Inflammatory macrophage treated with lipopolysaccharide for 4 hours (primary cell): ENCODE measurements at places on chromosomes 7 and 10.

DNA sequence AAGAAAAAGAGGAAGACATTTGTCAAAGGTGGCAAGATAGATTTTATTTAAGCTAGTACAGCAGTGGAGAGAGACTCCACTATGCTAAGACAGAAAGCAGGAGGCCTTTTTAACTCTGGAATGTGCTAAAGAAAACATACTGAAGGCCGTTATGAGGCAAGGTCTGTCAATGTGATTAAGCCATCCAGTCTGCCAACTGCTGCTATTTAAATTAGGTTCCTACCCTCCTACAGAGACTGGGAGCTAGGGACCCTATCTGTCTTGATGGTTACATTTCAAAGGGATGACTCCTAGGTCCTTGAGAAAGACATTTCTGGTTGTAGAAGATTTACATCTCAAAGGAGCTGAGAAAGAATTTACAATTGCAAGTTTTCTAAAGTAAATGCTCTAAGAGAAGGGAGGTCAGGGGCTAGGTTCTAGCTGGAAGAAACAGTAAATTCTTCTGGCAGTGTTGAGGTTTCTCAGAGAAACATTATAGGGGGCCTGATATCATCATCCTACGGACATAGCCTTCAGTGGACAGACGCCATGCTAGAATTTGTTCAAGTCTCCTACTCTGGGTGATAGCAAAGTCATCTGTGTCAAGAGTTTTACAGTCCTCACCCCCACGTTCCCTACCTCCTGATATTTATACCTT is 211.6 kb downstream of the PHF14 start:
- DNase-seq, result no peak

DNA sequence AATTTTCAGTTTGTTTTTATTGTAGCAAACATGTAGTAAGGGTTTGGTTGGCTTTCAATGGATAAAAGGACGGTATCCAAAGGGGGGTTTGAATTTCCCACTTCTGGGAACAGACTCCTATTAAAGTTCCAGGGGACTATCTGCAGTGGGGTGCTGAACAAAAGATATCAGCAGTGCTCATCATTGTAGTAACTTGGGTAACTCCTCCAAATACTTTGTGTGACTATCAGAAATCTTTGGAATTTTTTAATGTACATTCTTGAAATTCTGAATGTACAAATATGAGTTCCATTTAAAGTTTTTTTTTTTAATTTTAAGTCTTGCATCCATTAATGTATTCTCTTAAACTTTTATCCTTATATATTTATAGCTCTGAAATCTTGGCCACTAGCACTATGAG is 42.1 kb downstream of the CYP51A1 start:
- DNase-seq, result no peak

DNA sequence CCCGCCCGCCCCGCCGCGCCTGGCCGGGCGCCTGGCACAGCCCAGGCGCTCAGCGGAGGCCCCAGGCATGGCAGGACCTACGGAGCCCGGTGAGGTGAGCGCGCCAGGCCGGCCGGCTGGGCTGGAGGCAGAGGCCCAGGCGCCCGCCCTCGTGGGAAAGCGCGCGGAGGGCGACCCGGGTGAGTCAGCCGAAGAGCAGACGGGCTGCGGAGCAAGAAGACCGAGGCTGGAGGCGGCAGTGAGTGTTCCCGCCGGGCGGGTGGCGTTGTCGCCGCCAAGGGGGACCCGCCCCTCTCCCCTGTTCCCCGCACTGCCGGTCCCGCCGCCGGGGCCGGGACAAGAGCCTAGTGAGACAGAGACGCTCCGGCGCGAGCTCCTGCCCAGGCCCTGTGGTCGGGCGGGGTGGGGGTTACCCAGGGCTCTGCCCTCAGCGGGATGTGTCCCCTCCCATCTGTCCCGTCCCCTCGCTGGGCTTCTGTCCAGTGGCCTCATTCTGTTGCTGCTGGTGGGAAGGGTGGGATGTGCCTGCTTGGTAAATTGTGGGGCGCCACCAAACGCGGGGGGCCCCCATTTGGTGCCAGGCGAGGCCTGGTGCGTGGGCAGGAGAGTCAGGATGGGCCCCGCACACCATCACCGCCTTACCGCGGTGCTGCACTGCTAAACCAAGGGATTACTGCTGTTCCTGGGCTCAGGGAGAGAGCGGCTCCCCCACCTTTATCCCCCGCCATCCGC is 17.0 kb upstream of the NODAL start:
- DNase-seq, result peak; percentile 80

DNA sequence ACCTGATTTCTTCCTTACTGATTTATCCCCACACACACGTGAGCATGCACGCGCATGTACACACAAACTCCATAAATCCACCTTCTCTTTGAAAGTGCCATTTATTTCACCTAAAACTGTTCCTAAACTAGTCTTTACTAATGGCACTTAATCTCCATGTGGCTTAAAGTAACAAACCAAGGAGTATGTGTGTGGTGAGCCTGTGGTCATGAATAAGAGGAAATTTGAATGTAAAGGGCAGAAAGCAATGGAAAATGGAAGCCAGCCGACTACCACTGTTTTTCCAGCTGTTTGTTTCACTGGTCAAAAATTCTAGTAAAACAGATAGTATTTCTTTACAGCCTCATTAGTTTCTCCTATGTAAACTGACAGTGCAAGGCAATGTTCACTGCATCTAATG is 23.8 kb downstream of the SEMA3C start:
- DNase-seq, result no peak

GRCh38 chr7:13748998-13749397 is 240.5 kb downstream of the ETV1 start:
- DNase-seq, result no peak

DNA sequence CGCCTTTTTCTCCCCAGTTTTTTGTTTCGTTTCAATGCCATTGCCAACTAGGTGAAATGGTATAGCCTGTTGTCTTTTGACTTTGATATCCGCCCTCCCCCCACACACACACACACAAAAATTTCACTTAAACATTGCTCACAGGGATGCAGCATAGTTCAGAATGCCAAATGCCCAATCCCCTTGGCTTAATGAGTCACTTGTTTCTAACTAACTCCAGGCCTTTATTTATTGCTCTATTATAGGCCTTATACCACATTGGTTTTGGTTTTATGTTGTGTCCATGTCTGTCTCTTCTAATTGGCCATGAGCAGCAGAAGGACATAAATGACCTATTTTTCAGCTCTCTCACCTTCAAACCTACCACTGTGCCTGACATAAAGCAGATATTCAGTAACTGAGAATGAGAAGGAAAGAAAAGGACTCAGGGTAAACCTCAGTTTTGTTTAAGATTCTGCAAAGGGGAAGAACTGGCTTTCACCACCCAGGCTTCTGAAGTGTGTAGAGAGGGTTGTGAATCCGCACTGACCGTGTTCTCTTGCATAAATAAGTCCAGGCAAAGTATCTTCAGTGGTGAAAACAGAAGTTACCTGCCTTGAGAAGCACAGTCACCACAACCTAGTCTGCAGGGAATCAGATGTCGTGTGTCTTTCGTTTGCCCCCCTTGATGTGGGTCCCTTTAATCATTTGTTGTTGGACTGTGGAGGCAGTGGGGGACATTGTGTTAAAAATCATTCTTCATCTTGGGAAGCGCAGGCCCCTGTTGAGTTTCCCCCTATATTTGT is 139.8 kb downstream of the CELF2 start:
- DNase-seq, result no peak

DNA sequence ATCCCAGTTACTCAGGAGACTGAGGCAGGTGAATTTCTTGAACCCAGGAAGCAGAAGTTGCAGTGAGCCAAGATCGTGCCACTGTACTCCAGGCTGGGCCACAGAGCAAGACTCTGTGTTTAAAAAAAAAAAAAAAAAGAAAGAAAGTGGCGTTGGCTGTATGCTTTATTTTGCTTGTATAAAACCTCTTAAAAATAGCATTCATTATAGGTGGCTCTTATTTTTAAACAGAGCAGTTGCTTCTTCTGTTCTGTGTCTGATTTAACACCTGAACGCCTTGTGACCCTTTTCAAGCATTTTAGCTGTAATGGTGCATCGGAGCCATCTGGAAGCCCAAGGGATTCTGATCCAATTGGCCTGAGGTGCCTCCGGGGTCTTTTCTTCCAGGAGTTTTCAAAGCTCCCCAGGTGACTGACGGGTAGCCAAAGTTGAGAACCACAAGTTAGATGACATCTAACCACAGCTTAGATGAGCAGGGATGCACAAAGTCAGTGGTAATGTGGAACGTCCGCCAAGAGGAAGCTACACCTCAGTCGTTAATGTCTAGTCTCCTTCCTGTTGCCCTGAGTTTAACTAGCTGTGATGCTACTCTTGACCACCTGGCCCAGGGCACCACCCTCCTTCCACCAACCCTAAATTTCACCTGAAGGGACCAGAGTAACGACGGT is 274.6 kb upstream of the KLF6 start:
- no peak for DNase-seq

DNA sequence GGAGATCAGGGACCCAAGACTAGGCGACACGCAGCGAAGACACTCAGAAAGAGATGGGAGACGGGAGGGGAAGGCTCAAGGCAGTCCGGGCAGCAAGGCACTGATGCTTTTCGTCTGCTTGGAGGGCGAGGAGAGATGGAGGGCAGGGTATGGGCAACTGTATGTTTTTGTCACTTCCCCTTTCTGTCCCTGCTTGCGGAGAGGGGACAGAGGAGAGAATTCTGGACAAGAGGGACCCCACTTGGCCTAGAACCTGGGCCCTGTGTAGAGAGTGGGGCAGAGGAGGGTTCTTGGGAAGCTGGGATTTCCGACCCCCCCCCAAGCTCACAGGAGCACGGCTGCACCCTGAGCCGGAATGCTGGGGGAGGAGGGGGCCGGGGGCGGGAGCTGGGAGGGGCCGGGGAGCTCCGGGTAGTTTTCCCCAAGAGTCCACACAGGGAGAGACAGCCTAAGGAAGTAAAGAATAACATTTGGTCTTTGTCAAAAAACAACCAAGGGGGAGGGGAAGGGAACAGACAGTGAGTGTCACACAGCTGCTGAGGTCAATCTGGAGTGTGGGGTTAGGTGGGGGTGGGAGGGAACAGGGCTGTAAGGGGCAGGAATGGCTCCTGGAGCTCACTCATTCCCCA is 1.8 kb downstream of the LRCH4 start:
- DNase-seq, result peak; percentile 67

GRCh38 chr7:14875941-14876587 is 26.5 kb downstream of the DGKB start:
- no peak for DNase-seq

GRCh38 chr7:106421181-106421762 is 136.5 kb upstream of the NAMPT start:
- DNase-seq, result peak; percentile 94

- no peak for DNase-seq
These were observed 436.4 kb upstream of the LRGUK start for GRCh38 chr7:133690740-133691139.

GRCh38 chr7:87105401-87105800 is 45.9 kb upstream of the ELAPOR2 start:
- no peak for DNase-seq

GRCh38 chr10:89425000-89425399 is 10.6 kb downstream of the IFIT5 start:
- DNase-seq, result no peak

GRCh38 chr7:80411621-80412020 is 100.2 kb downstream of the GNAT3 start:
- no peak for DNase-seq

DNA sequence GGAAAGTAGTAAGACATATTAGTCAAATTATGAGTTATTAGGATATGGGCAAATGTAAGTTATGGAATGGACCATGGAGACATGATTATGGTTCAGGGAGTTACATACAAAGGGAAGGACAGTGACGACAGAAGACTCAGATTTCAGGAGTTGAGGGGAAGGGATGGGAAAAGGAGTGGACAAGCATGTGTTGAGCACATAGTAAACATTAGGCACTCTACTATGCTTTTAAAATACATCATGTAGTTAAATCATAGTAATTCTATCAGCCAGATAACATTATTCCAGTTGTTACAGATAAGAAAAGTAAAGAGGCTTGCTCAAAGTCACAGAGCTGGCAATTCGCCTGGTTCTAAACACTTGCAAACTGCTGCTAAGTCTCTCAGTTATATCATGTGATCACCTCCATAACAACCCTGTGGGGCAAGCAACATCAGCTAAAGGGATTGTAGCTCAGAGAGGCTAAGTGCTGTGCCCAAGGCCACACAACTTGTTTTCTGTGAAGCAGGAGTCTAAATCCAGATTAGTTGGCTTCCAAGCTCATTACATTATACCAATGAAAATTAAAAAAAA is 115.2 kb upstream of the MDFIC start:
- DNase-seq, result no peak

- DNase-seq, result no peak
These were observed 96.0 kb upstream of the TMEM168 start for GRCh38 chr7:112886208-112886607.

DNA sequence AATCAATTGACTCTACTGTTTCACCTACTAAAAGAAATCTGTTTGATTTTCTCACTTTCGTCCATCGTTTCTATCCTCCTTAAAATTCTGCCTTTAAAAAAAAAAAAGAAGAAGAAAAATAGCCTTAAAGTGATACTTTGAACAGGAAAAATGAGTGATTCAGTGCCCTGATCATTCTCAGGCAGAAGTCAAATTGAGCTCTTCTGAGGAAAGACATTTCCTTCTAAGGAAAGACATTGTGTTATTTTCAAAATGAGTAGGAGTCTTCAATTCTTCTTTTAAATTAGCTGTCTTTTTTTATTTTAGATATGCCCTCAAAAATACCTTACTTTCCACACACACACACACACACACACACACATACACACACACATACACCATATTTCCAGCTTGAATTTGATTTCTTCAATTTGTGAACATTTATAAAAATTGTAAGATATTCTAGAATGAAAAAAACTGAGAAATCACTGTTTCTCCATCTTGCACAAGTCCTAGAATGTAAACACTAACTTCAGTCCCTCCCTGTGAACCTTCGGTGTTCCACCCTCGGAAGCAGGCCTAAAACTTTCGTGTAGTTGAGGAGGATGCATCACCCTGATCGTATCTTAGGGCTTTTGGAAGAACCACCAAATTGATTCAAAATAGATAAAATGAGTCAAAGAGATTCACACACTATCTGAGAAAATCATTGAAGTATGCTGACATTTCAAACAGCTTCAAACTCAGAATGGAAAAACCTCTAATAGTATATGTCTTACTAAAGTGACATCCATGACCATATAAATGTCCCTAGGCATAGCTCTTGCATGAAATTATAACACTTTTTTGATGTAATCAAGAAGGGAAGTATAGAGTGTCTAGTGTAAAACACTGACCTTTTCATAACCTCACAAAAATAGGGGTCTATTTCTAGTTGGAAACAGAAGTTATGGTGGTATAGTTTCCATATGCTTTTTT is 270.8 kb downstream of the GATA3 start:
- no peak for DNase-seq

DNA sequence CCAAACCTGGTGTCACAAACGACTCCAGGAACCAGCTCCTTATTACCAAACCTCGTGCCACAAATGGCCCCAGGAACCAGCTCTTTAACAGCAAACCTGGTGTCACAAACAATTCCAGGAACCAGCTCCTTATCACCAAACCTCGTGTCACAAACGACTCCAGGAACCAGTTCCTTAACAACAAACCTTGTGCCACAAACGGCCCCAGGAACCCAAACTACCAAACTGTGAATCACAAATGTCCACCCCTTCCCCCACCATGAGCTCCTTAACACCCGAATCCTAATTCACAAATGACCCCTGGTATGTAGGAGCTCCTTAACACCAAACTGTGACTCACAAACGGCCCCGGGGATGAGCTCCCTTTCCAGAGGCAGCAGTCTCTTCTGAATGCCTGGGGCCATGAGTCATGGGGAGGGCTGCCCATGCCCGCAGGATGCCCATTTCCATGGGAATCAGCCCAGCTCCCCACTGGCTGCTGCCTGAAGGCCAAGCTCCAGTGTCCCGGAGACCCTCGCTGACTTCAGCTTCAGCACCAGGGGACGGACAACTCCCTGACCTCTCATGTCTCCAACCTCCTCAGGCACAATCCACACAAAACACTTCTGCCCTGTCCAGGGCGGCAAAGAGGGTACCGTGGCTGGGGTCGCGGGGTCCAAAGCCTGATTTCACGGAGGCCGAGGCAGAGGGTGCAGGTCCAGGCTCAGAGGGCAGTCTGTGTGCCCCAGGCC is 213.1 kb downstream of the ELFN1 start:
- peak; percentile 5 for DNase-seq
